Lower lobe of right lung (tissue), 2 donors: ENCODE measurements at places on chromosomes 3 and 15.

- no peak for DNase-seq
Observed at GRCh38 chr15:73165844-73166243, 113.6 kb downstream of the NEO1 start.

GRCh38 chr3:99562138-99562537, 76.3 kb upstream of the COL8A1 start:
- DNase-seq, result no peak

DNA sequence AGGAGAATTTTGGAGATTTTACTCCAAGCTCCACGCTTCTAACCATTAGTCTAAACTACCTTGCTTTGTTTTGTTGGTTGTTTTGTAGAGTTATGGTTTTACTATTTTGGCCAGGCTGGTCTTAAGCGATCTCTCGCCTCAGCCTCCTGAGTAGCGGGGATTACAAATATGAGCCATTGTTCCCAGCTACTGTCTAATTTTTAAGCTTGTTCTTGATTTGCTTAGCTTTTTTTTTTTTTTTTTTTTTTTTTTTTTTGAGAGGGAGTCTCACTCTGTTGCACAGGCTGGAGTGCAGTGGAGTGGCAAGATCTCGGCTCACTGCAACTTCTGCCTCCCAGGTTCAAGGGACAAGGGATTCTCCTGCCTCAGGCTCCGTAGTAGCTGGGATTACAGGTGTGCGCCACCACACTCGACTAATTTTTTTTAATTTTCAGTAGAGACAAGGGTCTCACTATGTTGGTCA, 28.5 kb downstream of the EFCAB12 start:
- no peak for DNase-seq

- peak; percentile 66 for DNase-seq
Observed at GRCh38 chr3:126747768-126748167, 43.7 kb downstream of the CHCHD6 start.

- DNase-seq, result peak; percentile 64
Observed at GRCh38 chr3:107241217-107241616, 136.0 kb upstream of the CCDC54 start.

- no peak for DNase-seq
Observed at GRCh38 chr3:4139462-4140140, 163.6 kb upstream of the SETMAR start.

DNA sequence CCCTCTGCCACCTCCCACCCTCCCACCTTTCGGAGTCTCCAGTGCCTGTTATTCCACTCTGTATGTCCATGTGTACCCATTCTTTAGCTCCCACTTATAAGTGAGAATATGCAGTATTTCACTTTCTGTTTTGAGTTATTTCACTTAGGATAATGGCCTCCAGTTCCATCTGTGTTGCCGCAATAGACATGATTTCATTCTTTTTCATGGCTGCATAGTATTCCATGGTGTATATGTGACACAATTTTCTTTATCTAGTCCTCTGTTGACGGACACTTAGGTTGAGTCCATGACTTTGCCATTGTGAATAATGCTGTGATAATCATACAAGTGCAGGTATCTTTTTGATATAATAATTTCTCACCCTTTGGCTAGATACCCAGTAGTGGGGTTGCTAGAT, 91.0 kb upstream of the UBE3A start:
- no peak for DNase-seq

- no peak for DNase-seq
Observed at GRCh38 chr3:61371123-61371522, 119.9 kb upstream of the FHIT start.

DNA sequence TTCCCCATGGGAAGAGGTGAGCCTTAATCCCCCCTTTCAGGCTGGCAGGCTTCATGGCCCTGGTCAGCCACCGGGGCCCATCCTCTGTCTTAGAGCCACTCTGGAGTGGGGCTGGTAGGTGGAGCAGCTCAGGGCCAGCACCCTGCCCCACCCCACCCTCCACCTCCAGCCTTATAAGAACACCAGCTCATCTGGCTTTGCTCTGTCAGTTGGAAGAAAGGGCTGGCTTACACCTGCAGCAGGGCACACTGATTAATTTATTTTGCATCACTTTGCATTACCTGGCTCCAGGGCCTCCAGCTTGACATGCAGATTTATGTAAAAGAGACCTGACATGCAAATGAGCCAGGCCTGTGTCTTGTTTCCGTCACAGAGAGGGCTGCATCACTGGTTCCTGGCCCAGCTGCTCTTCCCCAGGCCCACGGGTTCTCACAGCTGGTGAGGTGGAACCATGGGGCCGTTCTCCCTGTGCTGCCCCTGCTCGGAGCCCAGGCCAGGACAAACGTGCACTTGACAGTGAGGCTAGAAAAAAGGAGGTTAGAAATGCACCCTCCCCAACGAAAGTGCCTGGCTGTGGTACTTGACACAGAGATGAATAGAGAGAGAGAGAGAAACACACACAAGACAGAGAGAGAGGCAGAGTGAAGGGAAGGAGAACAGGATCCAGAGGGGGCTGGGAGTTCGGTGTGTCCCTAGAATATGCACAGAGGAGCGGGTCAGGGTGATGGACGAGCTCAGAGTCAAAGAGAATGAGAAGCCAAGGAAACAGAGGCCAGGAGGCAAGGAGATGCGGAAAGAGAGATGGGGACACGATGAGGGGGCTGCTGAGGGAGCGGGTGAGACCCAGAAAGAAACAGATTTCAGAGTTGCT, 44.5 kb upstream of the MAGEF1 start:
- DNase-seq, result no peak

GRCh38 chr15:72782274-72783003, 1.1 kb downstream of the ADPGK start:
- DNase-seq, result no peak

DNA sequence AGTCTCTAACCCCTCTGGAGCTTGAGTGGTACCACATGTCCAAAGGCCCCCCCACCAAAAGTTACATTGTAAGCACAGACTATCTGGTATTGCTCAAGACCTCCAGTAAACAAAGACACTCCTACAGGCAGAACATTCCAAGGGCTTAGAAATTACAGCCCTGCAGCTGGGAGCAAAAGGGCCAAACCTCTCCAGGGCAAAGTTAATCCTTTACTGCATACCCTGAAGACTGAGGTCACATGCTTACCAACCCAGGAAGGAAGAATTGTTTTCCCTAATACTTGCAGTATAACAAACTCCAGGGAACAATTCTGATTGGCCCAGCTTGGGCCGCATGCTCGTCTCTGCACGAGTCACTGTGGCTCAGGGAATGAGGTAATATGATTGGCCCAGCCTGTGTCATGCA, 266.1 kb upstream of the NR2F2 start:
- DNase-seq, result no peak

DNA sequence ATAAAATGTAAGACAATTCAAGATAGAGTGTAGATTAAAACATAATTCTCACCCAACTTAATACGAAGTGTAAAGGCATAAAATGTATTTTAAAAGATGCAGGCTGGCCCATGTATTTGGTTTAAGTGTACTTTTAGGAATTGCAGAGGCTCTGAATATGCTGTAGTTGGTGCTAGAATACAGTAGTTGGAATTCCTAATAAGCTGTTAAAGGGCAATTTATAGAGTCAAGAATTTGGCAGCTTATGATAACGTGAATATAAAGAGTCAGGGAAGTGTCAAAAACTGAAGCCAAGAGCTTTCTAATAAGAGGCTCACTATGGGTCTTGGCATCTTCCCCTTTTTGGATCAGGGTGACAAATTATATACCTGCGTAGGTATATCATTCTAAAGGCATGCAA, 36.5 kb downstream of the ADAMTS9 start:
- no peak for DNase-seq

DNA sequence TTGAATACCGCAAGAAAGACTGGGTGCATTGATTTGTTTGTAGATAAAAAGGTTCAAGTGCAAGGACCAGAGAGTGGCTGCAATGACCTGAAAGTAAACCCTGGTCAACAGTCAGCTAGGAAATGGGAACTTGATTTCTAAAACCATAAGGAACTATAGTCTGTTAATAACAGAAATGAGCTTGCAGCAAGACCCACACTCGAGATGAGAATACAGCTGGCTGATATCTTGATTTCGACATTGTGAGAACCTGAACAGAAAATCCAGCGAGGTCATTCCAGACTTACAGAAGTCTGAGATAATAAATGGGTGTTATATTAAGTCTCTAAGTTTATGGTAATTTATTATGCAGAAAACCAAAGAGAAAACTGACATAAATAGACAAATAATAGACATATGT, 177.3 kb downstream of the NFKBIZ start:
- no peak for DNase-seq

GRCh38 chr15:38530113-38530512, 34.5 kb downstream of the RASGRP1 start:
- no peak for DNase-seq

- DNase-seq, result no peak
Observed at GRCh38 chr3:61438253-61439121, 122.9 kb upstream of the PTPRG start.

DNA sequence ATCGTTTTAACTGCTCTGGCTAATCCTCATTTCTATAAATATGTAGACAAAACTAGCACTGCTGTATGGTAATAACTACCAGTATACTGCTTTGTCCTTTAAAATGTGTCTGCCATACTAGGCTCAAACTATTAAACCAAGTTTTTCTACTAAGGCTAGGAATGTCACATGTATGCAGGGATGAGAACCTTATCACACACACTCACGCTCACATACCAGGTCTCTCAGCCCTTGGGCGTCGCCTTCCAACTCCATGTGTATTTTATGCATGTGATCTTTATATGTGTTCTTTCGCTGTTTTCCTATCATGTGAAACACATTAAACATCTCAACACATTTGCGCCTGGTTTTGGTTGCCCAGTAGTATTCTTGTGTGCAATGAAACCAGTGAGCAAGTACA, 32.6 kb downstream of the ATP2C1 start:
- no peak for DNase-seq

GRCh38 chr3:39064646-39065045, 12.8 kb downstream of the WDR48 start:
- DNase-seq, result no peak

DNA sequence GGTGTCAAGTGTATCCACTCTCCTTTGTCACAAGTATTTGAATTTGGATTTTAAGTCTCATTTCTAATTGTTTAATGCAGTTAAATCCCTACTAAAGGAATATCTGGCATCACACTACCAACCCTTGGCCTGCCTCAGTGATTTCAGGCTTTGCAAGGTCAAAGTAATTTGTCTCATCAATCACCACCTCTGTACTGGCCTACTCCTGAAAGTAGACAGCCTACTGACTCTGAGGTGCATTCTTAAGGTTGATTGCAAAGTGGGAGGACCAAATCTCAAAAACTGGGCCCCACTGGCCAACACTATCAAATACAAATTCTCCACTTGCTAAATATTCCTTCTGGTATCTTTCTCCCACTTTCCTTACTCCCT, 851 bp upstream of the TEX55 start:
- no peak for DNase-seq

DNA sequence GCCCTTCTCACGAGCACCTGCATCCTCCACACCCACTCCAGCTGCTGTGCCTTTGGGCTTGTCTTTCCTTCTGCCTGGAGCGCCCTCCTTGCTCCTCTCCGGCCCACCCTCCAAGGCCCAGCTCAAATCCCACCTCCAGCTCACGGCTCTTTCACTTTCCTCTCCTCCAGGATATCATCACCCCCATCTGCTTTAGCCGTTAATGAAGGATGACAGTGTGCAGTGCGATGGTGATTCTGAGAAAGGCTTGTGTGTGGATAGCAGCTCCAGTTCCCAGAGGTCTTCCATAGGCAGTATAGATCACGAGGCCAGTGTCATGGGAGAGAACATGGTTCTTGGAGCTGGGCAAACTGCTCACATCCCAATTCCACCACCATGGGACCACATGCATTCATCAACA, 237.4 kb downstream of the TLE3 start:
- no peak for DNase-seq

- DNase-seq, result no peak
Observed at GRCh38 chr15:69987492-69988489, 109.9 kb downstream of the TLE3 start.

GRCh38 chr3:39106281-39106811, 1.1 kb downstream of the GORASP1 start:
- DNase-seq, result no peak

GRCh38 chr15:70976851-70977250, 84.2 kb downstream of the LRRC49 start:
- no peak for DNase-seq

DNA sequence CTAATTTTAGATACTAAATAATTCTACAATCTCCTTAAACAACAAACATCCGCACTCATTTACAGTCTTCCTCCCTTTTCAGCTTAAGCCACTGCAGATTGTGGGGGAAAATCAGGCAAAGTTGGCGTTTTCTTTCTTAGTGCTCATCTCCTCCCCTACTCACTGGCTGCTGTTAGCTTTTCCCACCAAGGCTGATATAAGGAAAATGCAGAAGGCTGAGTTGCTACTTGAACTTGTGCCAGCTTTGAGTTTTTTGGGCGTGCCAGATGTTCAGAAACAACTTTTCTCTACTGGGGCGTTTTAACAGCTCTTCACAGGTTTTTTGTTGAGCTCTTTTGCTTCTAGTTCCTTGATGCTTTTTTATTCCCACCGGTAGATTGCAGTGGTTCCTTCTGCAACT, 222.0 kb downstream of the PYDC2 start:
- no peak for DNase-seq

DNA sequence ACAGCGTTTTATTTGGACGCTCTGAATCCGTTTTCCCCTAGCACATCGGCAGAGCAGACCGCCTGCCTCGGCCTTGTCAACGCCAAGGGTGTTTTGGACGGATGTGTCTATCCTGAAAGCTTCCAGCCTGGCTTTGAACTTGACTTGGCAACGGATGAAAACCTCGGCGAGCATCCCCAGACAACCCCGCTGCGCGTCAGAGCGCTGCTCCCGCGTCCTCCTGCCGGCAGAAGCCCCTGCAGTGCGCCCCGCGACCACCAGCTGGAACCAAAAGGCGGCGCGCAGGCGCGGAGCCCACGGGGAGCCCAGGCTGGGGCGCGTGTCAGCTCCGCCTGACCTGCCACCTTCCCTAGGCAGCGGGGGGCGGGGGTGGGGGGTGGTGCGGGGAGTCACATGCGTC, 26.2 kb upstream of the ARL8B start:
- no peak for DNase-seq

- DNase-seq, result no peak
Observed at GRCh38 chr3:184325715-184326369, 11.4 kb downstream of the EIF4G1 start.

- DNase-seq, result peak; percentile 97
Observed at GRCh38 chr15:45022871-45023658, at the start of gene SORD. TSS of gene SORD (plus strand) at chr15:45023195. CDS start at chr15:45023284, 89 bp downstream.

GRCh38 chr3:41158947-41159346, 40.4 kb upstream of the CTNNB1 start:
- no peak for DNase-seq

- DNase-seq, result no peak
Observed at GRCh38 chr3:134294302-134295280, 43.9 kb upstream of the RYK start.
